ENCODE measurements at places on chromosomes 5 and 9.

DNA sequence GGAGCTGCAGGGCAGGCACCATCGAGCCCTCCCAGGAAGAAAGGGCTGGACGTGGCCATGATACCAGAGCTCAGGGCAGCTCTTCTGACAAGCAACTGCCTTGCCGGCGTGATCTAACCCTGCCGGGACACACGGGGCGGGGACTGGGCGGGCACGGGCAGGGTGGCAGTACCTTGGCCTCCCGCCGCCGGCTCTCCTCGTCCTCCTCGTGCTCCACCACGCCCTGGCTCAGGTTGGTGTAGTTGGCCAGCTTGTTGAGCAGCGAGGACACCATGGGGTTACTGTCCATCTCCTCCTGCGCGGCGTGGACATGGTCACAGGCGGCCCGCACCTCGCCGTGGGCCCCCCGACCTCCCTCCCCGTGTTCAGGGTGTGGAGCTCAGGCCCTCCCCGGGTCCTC lies 18.5 kb downstream of the SLC12A7 start:
- DNase-seq = no peak

DNA sequence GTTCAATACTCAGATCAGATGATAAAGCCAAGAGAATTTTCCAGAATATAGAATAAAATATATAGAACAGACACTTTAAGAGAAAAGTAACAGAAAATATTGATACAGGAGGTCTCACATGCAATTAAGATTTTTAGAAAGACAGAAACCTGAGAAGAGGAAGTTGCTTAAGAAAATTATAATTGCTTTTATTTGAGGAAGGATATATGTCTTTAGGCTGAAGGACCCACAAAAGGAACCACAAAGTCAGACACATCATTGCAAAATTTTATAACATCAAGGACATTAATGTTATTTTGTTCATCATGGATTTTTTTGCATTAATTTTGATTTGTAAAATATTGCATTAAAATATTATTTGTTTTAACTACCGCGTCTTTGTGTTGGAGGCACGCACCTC lies 141.5 kb downstream of the FSTL4 start:
- no peak for DNase-seq

DNA sequence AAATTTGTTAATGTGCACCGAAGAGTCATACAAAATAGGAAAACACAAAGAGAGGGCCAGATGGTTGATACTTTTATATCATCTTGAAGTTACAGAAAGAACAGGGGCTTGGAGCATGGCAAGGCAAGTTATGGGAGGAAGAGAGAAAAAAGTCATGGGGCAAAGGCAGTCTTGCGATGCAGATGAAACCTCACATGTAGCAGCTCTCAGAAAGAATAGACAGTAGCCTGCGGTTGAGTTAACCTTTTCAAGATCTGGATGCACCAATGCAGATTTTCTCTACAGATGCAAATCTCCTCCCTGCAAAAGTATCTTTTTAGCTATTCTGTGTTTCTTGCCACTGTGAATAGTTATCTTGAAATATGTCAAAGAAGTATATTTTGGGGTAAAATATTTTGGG lies 243.9 kb downstream of the TMEM167A start:
- DNase-seq = no peak

DNA sequence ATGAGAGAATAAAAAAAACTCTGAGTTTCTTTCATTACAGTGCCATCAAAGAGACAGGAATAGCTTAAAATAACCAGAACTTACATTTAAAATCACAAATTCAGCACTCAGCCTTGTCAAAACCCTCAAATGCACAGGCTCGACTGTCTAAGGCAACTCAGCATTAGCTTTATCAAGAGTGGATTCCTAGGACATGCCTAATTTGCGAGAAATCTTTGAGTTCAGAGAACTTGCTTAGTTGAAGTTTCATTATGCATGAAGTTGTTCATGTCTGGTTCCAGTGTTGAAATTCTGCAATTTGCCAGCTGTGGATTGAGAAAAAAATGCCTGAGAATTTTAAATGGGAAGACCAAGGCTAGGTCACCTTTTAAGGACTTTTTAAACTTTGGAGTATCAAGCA lies 151.1 kb downstream of the LRRC70 start:
- no peak for DNase-seq

- DNase-seq = no peak
Measured at GRCh38 chr5:140488914-140489313, 58.5 kb upstream of the EIF4EBP3 start.

DNA sequence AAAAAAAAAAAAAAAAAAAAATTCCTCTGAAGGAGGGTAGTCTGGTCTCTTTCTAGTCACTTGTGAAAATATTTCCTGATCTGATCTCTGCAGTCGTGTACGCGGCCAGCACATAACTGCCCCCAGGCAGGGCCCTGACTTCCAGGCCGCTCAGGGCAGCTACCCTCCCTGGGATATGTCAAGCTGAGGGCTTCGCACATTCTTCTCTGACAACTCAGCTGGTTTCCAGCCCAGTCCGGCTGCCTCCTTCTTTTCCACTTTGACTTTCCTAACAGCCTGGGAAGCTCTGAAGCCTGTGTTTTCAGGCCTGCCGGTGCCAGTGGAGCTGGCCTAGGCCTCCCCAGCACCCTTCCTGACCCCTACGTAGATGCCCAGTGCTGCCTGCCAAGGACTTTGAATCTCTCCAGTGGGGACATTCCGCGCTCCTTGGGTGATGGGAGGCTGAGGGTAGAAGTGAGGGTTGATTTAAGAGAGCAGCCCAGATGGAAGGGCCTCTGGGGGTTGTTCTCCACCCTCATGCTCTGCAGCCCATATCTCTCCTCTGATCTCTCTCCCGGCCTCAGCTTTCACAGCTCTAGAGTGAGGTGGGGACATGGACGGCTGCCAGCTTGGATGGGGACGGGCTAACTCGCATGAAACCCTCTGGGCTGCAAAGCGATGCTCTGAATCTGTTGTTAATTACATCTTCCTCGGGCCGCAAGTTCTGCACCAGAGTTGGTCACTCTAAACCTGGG lies 20.7 kb downstream of the COL5A1 start:
- no peak for DNase-seq

DNA sequence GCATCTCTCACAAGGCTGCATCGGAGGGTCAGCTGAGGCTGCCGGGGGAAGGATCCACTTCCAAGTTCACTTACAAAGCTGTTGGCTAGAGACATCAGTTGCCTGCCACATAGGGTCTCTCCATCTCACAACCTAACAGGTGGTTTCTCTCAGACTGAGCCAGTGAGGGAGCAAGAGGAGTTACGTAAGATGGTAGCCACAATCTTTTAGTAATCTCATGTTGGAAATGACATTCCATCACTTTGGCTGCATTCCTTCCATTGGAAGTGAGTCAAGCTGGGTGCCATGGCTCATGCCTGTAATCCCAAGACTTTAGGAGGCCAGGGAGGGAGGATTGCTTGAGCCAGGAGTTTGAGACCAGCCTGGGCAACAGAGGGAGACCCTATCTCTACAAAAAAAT lies 7.4 kb upstream of the GRK6 start:
- no peak for DNase-seq

- no peak for DNase-seq
Measured at GRCh38 chr9:123406691-123407216, 50.8 kb downstream of the CRB2 start.

GRCh38 chr9:132858751-132859150 lies 19.3 kb downstream of the AK8 start:
- DNase-seq = no peak

- no peak for DNase-seq
Measured at GRCh38 chr9:76700916-76701315, 63.3 kb upstream of the PCA3 start.

- DNase-seq = no peak
Measured at GRCh38 chr9:127629468-127630081, 17.5 kb downstream of the STXBP1 start.

GRCh38 chr9:121133104-121133816 lies 58.5 kb downstream of the CNTRL start:
- peak; percentile 64 for DNase-seq

DNA sequence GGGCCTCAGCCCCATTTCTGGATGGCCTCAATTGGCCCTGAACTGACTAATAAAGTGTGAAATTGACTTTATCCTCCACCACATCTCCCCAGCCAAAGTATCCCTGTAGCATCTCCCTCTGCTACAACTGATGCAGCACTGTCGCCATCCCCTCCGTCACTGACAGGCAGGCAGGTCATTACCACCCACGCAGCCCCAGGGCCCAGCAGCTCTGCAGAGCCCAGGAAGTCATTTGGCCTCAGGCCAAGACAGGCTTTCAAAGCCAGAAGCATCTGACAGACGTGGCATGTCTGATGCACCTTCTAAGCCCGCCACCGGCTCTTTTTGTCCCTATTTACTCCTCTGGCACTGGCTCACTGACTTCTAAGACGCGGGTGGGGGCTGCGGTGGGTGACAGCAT lies 65.3 kb downstream of the ARHGEF37 start:
- DNase-seq = no peak

GRCh38 chr5:118891252-118891651 lies 97.1 kb downstream of the DTWD2 start:
- no peak for DNase-seq

- no peak for DNase-seq
Measured at GRCh38 chr5:163529698-163530097, 24.3 kb downstream of the MAT2B start.

GRCh38 chr5:9263656-9264055 lies 282.2 kb downstream of the SEMA5A start:
- DNase-seq = no peak

DNA sequence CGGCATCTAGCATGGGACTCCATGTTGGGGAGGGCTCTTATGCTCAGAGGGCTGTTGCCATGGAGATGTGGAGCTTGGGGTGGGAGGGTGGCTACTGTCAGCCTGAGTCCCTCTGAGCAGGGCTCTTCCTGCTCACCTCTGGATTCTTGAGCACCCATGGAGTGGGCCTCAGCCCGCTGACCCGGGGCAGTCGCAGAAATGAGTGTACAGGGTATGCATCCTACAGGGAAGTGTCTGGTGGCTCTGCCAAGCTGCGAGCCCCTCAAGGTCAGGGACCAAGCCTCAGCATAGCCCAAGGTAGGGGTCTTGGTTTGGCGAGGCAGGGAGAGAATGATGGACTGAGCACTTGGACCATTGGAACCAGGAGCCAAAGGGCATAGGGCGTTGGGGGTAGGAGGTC lies 104.1 kb downstream of the DAB2IP start:
- no peak for DNase-seq

DNA sequence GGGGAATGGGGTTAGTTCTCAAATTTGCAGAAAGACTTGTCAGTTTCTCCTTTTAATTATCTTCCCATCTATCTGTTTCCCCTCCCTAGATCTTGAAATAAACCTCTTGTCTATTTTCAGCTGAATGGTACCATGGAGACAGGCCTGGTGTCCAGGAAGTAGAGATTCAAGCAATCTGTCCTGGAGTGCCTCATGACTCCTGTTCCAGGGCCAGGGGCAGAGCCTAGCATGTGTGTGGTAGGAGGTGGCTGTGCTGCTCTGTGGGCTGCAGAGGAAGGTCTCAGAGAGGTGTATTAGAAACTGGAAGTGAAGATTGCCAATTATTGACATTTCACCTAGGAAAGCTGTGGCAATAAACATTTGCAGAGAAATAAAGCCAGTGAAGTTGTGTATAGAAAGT lies 175.8 kb upstream of the ATP10B start:
- DNase-seq = no peak

DNA sequence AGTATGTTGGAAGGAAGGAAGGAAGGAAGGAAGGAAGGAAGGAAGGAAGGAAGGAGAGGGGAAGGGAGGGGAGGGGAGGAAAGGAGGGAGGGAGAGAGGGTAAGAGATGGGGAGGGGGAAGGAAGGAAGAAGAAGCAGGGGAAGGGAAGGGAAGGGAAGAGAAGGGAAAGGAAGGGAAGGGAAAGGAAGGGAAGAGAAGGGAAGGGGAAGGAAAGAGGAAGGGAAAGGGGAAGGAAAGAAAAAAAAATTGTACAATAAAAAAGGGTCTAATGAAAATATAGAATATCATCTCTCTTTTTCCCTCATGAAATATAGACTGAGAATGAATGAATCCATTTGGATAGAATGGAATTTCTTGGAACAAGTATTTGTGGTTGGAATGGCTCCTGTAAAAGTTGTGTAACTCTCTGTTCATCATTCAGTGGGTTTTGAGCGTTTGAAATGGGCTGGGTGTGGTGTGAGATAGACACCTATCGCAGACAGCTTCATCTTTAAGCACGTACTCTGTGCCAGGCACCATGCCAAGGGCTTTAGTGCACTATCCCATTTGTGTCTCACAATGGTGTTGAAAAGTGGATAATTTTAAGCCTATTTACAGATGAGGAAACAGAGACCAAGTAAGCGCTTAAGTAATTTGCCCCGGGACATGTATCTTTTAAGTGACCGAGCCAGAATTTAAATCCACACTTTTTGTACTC lies 11.6 kb upstream of the PAPPA start:
- no peak for DNase-seq

DNA sequence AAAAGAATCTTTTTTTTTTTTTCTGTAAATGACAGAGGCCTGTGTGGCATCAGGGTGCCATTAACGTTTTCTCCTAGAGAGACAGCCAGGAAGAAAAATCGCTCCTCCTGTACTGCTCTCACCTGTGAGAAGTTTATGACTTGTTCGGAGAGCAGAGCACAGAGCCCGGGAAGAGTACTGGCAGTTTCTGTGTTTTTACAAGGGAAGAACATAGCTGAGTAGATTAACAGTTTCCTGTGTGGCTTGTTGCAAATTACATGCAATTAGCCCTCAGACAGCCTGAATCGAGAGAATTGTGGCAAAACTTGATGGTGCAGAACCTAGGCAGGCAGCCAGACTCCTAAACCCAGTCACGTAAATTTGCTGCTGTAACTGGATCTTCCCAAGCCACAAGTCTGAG lies 32.1 kb downstream of the PRKACG start:
- peak; percentile 36 for DNase-seq

DNA sequence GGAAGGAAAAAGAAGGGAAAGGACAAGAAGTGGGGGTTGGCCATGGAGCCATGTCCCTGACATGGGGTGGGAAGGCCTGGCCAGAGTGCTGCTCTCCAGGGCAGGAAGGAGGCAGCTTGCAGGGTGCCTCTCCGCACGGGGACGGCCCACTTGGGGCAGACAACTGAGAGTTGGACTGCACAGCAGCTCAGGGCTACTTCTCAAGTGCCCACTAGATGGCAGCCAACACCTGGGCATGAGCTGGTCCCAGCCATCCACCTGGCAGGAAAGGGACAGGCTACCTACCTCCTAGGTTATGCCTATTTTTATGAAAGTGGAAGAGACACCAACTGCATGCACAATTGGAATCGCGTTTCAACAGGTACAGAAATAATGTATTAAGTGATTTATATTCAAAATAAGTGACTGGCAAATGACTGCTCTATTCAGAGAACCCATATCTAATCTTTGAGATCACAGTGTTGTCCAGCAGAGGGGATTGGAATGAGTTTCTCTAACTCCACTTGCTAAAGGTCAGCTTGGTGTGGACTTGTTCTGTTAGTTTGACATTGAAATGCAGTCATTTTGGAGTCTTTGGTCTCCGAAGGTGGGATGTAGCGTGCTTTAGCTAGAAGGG lies 113.4 kb downstream of the SYK start:
- peak; percentile 82 for DNase-seq
